ENCODE measurements at places on chromosomes 1 and 21.

- no peak for DNase-seq
These were observed 52.2 kb downstream of the KCNC4 start for GRCh38 chr1:110262296-110262695.

GRCh38 chr1:232932486-232933425, 17.7 kb upstream of the NTPCR start:
- DNase-seq: peak; percentile 47

GRCh38 chr1:150076066-150076465, 8.5 kb downstream of the VPS45 start:
- DNase-seq: no peak

DNA sequence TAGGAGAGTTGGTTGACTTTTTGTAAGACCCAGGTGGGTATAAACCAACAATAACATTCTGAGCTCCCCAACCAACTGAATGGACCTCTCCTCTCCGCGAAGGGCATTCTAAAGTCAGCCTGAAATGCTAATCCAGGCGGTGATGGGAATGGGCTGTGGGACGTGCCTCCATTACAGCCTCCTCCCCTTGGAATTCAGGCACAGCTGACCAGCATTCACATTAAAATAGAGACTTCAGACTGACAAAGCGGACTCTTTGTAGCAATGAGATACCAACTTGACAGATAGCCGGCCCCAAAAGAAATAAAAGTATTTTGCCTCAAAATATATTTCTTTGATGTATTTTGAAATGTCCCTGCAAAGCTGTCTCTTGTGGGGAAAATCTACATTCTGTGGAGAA, 101.7 kb downstream of the KIF26B start:
- no peak for DNase-seq

- peak; percentile 66 for DNase-seq
These were observed 2.8 kb upstream of the TFF2 start for GRCh38 chr21:42353623-42354022.

GRCh38 chr21:40615505-40616376, 231.2 kb downstream of the DSCAM start:
- no peak for DNase-seq

DNA sequence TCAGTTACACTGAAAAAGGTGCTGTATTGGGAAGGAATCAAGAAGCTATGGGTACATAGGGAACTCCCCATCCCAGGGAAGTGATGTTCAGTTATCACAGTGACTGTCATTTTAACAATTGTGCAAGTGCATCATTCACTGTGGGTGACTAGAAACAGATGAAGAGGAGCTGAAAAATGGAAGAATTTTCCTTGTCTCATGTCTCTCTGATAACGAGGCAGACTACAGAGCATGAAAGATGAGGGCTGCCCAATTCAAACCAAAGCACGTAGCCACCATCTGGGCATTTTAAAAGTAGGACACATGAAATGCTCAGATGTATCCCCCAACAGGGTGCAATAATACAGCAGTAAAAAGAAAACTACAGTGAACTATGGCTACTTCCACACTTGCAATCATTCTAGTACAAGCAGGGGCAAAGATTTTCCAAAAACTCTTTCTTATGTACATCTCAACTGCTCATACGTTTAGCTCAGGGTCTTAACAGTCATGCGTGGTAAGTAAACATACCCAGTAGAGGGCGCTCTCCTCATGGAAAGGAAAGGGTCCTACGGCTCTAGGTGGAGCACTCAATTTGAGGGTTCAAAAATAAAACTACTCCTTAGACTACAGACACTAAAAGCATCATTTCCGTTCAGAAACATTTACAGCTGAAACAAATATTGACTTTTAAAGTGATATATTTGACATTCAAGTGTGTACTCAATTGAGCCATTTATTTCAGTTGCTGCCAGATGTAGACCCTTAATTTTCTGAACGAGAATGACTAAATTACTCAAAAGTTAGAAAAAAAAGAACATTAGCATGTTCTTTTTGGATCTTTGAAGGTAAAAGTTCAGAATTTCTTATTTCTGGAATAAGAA, 143.2 kb downstream of the KCTD3 start:
- DNase-seq: peak; percentile 55

- DNase-seq: no peak
These were observed 4.4 kb downstream of the DVL1 start for GRCh38 chr1:1344655-1345361.

DNA sequence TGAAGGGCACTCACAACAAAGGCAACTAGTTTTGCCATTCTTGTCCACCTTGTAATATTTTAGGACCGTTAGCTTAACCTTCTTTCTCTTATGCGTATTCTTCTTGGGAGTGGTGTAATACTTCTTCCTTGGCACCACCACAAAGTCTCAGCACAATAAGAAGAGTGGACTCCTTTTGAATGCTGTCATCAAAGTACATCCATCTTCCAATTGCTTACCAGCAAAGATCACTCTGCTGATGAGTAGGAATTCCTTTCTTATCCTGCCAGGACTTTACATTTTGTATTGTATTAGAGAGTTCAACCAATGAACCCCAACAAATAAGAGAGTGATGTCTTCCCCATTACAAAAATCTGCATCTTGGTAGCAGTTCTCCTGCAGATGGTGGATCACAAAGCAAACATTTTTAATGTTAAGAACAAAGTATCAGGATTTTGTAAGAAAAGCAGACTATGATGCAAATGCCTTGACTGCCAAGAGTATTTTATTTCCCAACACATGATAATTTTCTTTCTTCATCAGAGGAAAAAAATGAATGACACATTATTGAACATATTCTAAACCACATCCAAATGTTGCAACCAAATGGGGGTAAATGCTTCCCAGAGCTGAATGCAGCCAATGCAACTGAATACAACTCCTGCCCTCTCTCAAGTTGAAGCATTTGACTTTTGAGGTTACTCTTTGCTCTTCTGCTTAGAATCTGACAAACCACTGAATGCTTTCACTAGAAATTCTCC, 5.1 kb upstream of the ARNT start:
- peak; percentile 95 for DNase-seq

- no peak for DNase-seq
These were observed 34.7 kb downstream of the AGT start for GRCh38 chr1:230679192-230679591.

- DNase-seq: no peak
These were observed 197.6 kb upstream of the TMEM51 start for GRCh38 chr1:14955976-14956375.

DNA sequence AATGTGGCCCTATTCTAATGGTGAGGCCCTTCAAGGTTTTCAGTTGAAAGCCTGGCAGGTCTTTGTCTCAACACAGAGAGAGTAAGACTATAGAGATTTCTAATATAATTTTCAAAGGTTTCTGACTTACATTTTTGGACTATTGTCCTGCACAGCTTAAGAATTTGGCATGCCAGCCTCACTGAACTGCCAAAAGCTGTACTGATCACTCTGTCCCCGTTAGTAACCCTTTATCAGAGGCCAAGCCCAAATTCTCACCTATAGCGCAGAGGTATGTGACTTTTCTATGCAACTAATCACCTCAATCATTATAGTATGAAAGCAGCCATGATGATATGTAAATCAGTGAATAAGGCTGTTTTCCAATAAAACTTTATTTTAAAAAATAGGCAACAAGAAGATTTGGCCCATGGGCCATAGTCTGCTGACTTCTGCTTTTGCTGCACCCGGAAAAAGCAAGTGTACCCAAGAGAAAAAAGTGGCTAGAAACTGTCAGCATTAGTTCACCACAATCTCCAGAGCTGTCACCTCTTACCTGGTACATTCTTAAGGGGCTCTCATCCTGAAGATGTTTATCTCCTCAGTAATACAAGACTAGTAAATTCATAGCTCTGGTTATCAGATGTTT, 85.4 kb downstream of the PIGK start:
- DNase-seq: no peak

GRCh38 chr1:56915960-56916359, 49.9 kb downstream of the C8B start:
- DNase-seq: no peak

DNA sequence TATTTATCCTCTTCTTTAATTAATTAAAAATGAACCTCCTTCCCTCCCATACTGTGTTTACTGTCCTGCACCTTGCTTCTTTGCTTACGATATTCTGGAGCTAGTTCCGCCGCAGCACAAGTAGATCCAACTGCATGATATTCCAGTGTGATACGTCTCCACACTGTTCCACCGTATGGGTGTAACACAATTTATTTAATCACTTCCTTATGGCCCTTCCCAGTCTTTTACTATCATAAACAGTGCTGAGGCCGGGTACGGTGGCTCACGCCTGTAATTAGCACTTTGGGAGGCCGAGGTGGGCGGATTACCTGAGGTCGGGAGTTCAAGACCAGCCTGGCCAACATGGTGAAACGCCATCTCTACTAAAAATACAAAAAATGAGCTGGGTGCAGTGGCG, 25.7 kb downstream of the CNST start:
- no peak for DNase-seq

GRCh38 chr21:35911412-35912191, 148.7 kb downstream of the SETD4 start:
- no peak for DNase-seq

GRCh38 chr1:208943291-208943690, 640.2 kb upstream of the CAMK1G start:
- no peak for DNase-seq

- peak; percentile 40 for DNase-seq
These were observed 79.5 kb upstream of the BACH1 start for GRCh38 chr21:29219165-29219770.

DNA sequence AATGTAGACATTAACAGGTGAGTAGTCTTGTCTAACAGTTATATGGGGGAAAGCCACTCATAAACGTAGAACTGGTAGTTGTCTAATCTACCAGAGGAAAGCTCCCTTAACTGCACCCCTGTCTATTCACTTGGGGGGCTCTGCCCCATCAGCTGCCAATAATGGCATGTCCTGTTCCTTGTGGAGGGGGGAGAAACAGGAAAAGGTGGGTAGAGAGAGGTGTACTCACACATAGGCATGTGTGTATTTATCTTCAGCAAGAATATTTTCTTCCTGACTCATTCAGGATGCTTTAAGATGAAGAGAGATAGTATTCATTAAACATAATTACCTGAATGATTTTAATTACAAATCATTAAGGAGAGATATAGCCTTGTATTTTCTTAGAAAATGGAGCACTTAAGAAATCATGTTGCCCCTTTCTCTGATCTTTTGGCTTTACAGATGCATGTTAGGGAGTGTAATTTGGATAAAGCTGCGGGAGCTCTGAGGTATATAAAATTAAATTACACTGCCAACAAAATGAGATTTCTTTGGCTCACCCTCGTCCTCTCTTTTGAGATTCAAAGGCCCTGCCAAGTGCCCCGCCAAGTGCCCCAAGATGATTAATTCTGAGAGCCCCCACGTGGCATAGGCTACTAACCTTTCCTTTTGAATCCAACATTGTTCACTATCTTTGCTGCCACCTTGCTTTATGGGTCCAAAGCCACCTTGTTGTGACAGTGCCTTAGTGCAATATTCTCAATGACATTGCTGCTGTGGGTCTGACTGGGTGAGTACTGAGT, 286.3 kb upstream of the LYPLAL1 start:
- no peak for DNase-seq

GRCh38 chr1:64514197-64514765, 44.4 kb downstream of the CACHD1 start:
- peak; percentile 73 for DNase-seq

- DNase-seq: no peak
These were observed 417.7 kb upstream of the USP24 start for GRCh38 chr1:55632906-55633305.

DNA sequence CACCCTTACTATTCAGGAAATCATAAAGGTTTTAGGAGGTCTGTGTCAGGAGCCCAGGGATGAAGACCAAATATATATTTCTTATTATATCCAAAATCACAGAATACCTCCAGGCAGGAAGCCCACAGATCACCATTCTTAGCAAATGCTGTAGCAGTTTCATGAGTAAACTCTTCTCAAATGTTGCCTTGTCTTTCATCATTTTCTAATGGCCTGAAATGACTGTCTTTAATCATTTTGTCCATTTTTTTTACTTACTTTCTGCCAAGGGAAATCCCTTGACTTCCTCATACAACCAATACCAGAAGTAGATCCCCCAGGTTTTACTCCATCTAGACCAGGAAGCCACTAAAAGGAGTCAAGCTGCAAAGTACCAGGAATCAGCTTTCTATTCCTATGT, 32.4 kb downstream of the PSMG1 start:
- peak; percentile 26 for DNase-seq

GRCh38 chr1:165444897-165445370, at the start of gene RXRG:
Gene RXRG, minus strand, starts transcription at chr1:165445126. Its CDS starts 233 bp downstream, at chr1:165444893.
- DNase-seq: no peak

- DNase-seq: no peak
These were observed 9.7 kb downstream of the ADGRL4 start for GRCh38 chr1:78996791-78997190.

GRCh38 chr1:85494904-85495266, 29.9 kb upstream of the DDAH1 start:
- DNase-seq: no peak

- peak; percentile 91 for DNase-seq
These were observed at the start of gene TMEM39B for GRCh38 chr1:32072622-32073298. Gene TMEM39B, plus strand, starts transcription at chr1:32072939. Its CDS starts 109 bp downstream, at chr1:32073048.

- peak; percentile 6 for DNase-seq
These were observed 6.1 kb downstream of the HSPA13 start for GRCh38 chr21:14376854-14377253.

GRCh38 chr21:46018615-46019014, 37.0 kb downstream of the COL6A1 start:
- DNase-seq: peak; percentile 60

DNA sequence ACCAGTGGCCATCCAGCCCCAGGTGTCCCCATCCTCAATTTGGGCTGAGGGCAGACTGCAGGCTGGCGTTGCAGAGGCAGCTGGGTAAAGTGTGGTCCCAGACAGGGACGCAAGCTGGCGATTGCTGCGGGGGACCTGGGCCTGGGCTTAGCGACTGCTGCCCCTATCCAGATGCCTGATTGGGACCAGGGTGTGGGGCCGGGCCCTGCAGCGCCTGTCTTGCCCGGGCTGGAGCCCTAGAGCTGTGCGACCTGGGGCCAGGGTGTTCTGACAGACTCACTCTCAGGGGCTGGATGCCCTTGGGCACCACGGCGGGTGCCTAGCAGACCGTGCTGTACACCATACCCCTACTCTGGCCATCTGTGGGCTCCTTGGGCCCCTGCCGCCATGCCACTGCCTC, 16.2 kb upstream of the FAAP20 start:
- DNase-seq: no peak

- DNase-seq: no peak
These were observed 220.1 kb downstream of the COL24A1 start for GRCh38 chr1:85936470-85936869.

DNA sequence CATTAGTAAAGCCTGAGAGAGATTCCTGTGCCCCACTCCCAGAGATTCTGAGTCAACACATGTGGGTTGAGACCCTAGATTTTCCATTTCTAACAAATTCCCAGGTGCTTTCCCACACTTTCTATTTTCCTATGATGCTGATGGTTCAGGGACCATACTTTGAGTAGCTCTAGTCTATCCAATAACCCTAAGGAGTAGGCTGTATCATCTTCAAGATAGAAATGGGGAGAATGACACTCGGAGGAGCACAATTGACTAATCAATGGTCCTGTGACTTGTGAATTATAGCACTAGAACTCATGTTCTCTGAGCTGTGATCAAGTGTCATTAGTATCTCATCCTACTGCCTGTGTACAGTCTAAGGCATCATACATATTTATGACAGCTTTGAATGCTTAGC, 232.9 kb upstream of the B3GALT2 start:
- no peak for DNase-seq

All from MV-4-11 (cell line).